PC-9 (cell line): ENCODE measurements at places on chromosomes 7 and 10. TPM values are rescaled to one million over a fixed set of nuclear protein-coding genes. Genes with fewer than 3 reads are reported as not detected.
A peak's percentile ranks its signal among the peaks of the same experiment; 100 is the strongest.

Gene PTN
- total RNA-seq: 4.5 and 7.0 TPM in 2 replicates

DNA sequence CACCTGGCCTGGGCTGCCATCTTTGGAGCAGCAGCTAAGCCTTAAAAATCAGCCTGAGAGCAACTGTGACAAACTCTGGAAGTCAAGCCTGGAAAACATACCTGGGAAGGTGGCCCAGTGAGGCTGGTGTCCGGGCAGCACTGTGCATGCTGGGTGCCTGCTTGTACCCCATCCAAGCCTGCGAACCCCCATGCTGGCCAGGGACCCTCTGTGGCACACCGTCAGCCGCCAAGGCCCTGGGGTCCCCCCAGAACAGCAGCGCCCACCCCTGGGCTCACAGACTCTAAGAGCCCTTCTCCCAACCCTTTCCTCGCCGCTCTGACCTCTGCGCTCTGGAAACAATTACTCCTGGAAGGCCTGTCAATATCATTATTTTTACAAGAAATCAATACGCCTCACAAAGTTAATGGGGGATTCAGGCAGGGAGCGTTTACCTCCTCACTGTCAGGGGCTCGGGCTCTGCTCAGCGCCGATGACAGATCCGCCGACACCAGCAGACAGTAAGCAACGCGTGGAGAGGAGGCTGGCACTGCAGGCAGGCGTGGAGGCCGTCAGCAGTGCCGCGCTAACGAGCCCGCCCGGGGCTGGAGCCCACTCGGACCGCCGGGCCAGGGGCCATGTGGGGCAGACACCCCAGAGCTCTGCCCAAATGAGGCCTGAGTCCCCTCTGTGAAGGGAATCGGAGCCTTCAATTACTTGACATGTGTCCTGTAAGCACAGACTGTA, 54.4 kb downstream of the EBF3 start:
- no peak overlapping the region for H3K4me3 ChIP-seq
- H3K27ac ChIP-seq: no peak overlapping the region
- H3K27me3 ChIP-seq: peaks cover 84% of the 10 kb centered on the region
- no peaks in the 10 kb centered on the region for H3K4me1 ChIP-seq
- no peak for DNase-seq
- H3K36me3 ChIP-seq: no peaks in the 10 kb centered on the region

GRCh38 chr10:97542169-97543024, 30.2 kb upstream of the ANKRD2 start:
- H3K4me1 ChIP-seq: peaks cover 50% of the 10 kb centered on the region
- peak overlapping the region; percentile 10; the same call in 1 of the 2 replicates for H3K4me3 ChIP-seq
- H3K27me3 ChIP-seq: no peaks in the 10 kb centered on the region
- DNase-seq: peak; percentile 86

DNA sequence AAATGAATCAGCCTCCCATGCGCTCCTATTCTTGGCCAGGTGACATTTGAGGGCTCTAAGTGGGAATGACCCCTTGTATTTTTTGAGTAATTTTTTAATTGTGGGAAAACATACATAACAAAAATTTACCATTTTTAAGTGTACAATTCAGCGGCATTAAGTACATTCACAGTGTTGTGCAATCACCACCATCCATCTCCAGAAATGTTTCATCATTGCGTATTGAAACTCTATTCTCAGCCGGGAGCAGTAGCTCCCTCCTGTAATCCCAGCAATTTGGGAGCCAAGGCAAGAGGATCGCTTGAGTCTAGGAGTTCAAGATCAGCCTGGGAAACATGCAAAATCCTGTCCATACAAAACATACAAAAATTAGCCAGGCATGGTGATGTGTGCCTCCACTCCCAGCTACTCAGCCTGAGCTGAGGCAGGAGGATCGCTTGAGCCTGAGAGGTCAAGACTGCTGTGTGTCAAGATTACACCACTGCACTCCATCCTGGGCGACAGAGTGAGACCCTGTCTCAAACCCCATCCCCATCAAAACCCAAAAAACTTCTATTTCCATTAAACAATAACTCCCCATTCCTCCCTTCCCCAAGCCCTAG, 2.5 kb downstream of the ANTXRL start:
- peak overlapping the region; percentile 85 for H3K27ac ChIP-seq
- H3K27me3 ChIP-seq: no peaks in the 10 kb centered on the region
- no peaks in the 10 kb centered on the region for H3K36me3 ChIP-seq
- H3K4me1 ChIP-seq: peaks cover 70% of the 10 kb centered on the region
- H3K4me3 ChIP-seq: no peak overlapping the region
- no peak for DNase-seq

DNA sequence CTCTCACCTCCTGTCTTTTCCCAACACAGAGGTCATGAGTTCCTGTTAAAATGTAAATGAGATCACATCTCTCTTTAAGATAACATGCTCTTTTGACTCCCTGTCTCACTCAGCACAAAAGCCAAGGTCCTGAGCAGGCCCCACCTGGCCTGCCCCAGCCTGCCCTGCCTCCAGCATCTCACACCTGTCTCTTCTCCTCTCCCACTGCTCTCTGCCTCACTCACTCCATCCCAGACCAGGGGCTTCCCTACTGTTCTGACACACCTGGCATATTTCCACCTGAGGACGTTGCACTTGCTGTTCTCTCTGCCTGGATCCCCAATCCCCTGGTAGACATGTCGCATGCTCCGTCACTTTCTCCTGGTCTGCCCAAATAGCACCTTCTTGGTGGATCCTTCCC, 285.0 kb upstream of the ZMIZ1 start:
- DNase-seq: no peak
- H3K27ac ChIP-seq: no peak overlapping the region
- H3K4me3 ChIP-seq: no peak overlapping the region
- no peaks in the 10 kb centered on the region for H3K27me3 ChIP-seq
- H3K36me3 ChIP-seq: no peaks in the 10 kb centered on the region
- peaks cover 10% of the 10 kb centered on the region for H3K4me1 ChIP-seq

GRCh38 chr10:4477664-4478063, 348.3 kb upstream of the AKR1E2 start:
- no peak for DNase-seq
- no peaks in the 10 kb centered on the region for H3K27me3 ChIP-seq
- H3K4me1 ChIP-seq: no peaks in the 10 kb centered on the region
- H3K36me3 ChIP-seq: no peaks in the 10 kb centered on the region

Gene CDHR3
- total RNA-seq: 8.7 and 12.1 TPM in 2 replicates

Gene AGBL3
- 3.2 and 4.3 TPM in 2 replicates for total RNA-seq

DNA sequence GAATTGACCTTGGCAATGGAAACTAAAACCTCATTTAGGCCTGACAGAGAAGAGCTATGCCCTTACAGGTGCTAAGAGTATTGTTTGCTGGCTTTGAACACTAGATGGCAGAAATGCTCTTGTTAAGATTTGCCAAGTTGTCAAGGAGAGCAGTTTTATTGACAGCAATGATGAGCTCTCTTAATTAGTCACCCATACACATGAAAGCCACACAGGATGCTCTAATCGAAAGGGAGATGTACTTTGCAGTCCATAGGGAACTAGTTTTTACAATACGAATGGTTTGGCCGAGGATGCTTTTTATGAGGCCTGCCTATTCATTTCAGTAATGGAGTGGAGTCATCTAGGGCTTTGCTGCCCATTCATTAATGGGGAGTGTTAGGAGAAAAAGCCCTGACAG, 45.4 kb upstream of the MBL2 start:
- no peaks in the 10 kb centered on the region for H3K36me3 ChIP-seq
- no peaks in the 10 kb centered on the region for H3K27me3 ChIP-seq

DNA sequence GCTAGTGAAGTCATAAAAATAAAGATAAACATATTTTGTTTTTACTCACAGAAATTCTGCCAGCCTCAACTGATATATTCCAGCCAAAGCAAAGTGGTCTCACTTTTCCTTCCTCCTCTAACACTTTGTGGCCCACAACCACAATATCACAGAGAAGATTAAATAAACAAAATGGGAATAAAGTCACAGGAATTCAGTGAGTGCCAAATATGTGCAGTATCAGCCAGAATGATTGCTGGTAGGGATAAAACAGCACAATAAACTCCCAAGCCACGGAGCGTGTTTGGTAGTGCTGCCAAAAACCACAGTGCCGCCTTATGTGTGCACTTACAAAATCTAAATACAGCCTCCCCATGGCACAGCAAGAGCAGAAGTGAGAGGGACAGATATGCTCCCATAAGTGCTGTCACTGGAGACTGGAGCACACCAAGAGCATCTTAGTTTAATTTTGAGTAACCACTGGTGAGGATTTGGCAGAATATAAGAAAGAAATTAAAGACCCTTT, 155.8 kb downstream of the POM121L12 start:
- H3K4me3 ChIP-seq: no peak overlapping the region
- H3K27me3 ChIP-seq: peaks cover 16% of the 10 kb centered on the region; the same call in 1 of the 2 replicates
- H3K27ac ChIP-seq: no peak overlapping the region
- DNase-seq: no peak
- no peaks in the 10 kb centered on the region for H3K36me3 ChIP-seq
- H3K4me1 ChIP-seq: no peaks in the 10 kb centered on the region

Gene ADAM12
- 15.6 and 16.8 TPM in 2 replicates for total RNA-seq

Gene ERV3-1
- 14.0 and 22.5 TPM in 2 replicates for total RNA-seq

GRCh38 chr7:35336444-35336843, 82.5 kb upstream of the TBX20 start:
- H3K27me3 ChIP-seq: no peaks in the 10 kb centered on the region
- H3K36me3 ChIP-seq: no peaks in the 10 kb centered on the region
- H3K4me3 ChIP-seq: no peak overlapping the region
- H3K4me1 ChIP-seq: no peaks in the 10 kb centered on the region

GRCh38 chr7:128939075-128939860, 1.5 kb downstream of the IRF5 start:
- no peak overlapping the region for H3K4me3 ChIP-seq
- peaks cover 13% of the 10 kb centered on the region for H3K27me3 ChIP-seq
- no peak for DNase-seq
- no peaks in the 10 kb centered on the region for H3K4me1 ChIP-seq
- H3K36me3 ChIP-seq: no peaks in the 10 kb centered on the region

GRCh38 chr7:159024280-159024951, 120.3 kb downstream of the VIPR2 start:
- H3K4me3 ChIP-seq: no peak overlapping the region
- no peak overlapping the region for H3K27ac ChIP-seq
- H3K4me1 ChIP-seq: no peaks in the 10 kb centered on the region

Gene INTS1
- total RNA-seq: 124 and 170 TPM in 2 replicates

GRCh38 chr7:50793947-50794570, 11.4 kb upstream of the GRB10 start:
- no peak for DNase-seq
- H3K36me3 ChIP-seq: peaks cover 6% of the 10 kb centered on the region; the same call in 1 of the 2 replicates
- H3K4me3 ChIP-seq: peak overlapping the region; percentile 50; the same call in 1 of the 2 replicates
- H3K4me1 ChIP-seq: peaks cover 24% of the 10 kb centered on the region
- no peak overlapping the region for H3K27ac ChIP-seq

DNA sequence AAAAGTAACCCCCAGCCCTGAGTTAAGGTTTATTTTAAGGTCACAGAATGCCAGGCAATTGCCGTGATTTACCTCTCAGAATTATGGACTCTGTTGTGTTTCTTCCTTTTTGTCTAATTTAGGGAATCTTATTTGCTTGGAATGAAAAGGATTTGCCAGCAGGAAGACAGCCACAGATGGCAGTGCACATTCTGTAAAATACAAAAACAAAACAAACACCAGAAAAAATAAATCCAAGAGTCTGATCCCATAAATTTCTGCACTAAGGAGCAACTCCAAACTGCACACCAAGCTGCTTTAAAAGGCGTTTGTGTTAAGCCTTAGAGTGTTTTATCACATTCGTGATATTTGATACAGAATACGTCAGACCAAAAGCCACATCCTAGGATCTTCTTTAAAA, 199.0 kb upstream of the C7orf33 start:
- DNase-seq: no peak
- no peak overlapping the region for H3K4me3 ChIP-seq

DNA sequence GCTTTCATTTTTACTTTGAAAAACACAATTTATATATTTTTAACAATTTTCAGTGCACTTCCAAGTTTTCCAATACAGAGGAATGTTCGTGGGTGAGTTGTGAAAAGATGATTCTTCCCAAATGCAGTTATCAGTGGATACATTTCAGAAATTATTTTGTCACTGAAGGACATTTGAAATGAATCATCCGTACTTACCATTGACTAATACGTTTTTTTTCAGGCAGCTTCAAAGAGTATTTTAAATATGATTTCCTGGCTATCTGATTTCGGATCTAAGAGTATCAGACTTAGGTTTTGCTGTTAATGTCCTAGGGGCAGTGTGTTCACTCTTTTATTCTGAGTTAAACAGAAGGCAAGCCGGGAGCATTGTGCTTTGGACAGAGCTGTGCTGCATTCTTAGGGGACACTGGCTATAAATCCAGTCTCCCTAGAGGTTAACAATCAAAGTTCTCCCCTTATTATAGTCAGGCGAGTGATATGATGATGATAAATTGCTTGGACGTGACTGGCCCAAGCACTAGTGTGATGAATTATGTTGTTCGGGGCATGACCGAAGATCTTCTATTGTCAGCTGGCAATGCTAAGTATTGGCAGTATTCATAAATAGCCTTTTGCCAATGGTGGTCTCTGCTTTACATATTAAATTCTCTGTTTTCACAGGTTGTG, 4.5 kb downstream of the PTER start:
- DNase-seq: peak; percentile 7
- peaks cover 45% of the 10 kb centered on the region for H3K4me1 ChIP-seq
- H3K27me3 ChIP-seq: no peaks in the 10 kb centered on the region
- H3K4me3 ChIP-seq: peak overlapping the region; percentile 49; the same call in 1 of the 2 replicates
- H3K27ac ChIP-seq: peak overlapping the region; percentile 99

GRCh38 chr10:132890301-132890700, 52.1 kb downstream of the CFAP46 start:
- H3K27me3 ChIP-seq: peaks cover 67% of the 10 kb centered on the region
- H3K36me3 ChIP-seq: no peaks in the 10 kb centered on the region
- DNase-seq: no peak
- H3K4me3 ChIP-seq: no peak overlapping the region

GRCh38 chr7:124764847-124765400, 668 bp downstream of the GPR37 start:
- H3K4me3 ChIP-seq: peak overlapping the region; percentile 73
- no peak overlapping the region for H3K27ac ChIP-seq
- no peak for DNase-seq
- no peaks in the 10 kb centered on the region for H3K36me3 ChIP-seq
- peaks cover 2% of the 10 kb centered on the region; the same call in 1 of the 2 replicates for H3K27me3 ChIP-seq

Gene ANXA8L1
- total RNA-seq: 185 and 247 TPM in 2 replicates

GRCh38 chr7:76225379-76225778, 23.7 kb downstream of the SRRM3 start:
- H3K4me1 ChIP-seq: peaks cover 8% of the 10 kb centered on the region
- H3K27ac ChIP-seq: no peak overlapping the region
- peaks cover 39% of the 10 kb centered on the region for H3K27me3 ChIP-seq
- no peaks in the 10 kb centered on the region for H3K36me3 ChIP-seq
